RCC 7860 (cell line): ENCODE measurements at places on chromosomes 1 and 21.

DNA sequence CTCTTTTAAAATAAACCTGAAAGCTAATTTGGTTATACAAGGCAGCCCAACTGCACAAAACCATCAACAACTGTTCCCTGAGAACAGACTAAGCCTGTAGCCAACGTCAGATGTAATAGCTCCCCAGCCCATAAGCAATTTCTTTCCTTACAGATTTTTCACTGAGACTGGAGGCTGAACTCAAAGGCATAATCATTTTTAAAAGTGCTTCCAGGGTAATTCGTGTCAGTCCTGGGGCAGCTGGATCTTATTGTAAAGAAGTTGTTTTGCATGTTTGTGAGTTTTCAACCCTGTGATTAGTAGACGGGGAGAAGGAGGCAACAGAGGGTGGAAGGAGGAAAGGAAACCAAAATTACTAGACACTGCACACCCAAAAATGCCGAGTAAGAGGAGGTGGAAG is 3.2 kb downstream of the DPT start:
- no peak for DNase-seq

- DNase-seq, result no peak
Measured at GRCh38 chr1:55204997-55205396, 10.2 kb downstream of the USP24 start.

DNA sequence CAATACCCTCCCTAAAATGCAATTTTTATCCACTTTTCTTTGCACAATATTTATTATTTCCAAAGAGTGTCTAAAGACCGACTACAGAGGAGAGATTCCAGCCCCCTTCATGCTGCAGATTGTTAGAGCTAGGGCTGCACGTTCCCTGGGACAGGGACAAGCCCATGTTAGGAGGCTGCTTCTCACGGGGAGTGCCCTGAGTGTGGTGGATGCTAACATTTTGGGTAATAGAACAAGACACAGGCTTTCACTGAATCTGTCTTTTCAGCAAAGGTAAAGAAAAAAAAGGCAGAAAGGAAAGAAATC is 125.4 kb downstream of the RIPK4 start:
- no peak for DNase-seq

GRCh38 chr1:64598100-64598571 is 128.2 kb downstream of the CACHD1 start:
- DNase-seq, result peak; percentile 84

- DNase-seq, result peak; percentile 33
Measured at GRCh38 chr1:114114185-114115094, 39.2 kb downstream of the SYT6 start.

GRCh38 chr1:41338820-41339219 is 22.4 kb upstream of the FOXO6 start:
- no peak for DNase-seq

DNA sequence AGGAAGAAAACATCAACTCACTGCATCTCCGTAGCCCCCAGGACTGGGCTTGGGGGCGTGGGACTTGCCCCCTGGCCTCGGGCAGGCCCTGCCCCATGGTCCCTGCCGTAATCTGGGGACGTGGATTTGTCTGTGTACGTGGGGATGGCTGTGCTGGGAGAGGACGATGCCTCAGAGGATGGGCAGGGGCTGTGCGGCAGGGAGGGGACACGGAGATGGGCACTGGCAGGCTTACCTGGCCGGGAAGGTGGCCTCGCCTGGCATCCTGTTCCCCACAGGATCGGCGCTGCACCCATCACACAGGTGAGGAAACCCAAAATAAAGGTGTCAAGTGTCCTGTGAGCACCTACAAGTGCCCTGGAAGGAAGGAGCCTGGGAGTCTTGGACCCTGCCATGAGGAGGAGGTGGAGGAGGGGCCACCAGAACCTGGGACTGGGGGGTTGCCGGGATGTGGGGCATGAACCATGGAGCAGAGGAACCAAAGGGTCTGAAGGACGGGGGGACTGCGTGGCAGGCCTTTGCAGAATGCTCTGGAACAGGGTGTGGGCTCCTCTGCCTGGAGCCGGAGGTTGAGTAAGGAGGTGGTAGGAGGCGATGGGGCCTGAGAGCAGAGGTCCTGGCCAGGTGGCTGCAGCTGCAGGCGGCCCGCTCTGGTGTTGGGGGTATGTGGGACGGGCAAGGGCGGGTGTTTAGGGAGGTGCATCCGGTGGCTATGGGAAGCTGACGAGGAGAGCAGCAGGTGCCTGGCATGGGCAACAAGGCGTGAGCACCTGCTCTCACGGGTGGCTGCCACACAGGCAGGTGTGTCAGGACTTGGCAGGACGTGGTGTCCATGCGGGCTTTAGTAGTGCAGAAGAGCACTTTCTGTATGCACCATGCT is 27.8 kb upstream of the LRRC3 start:
- DNase-seq, result no peak

GRCh38 chr1:185559684-185560331 is 174.4 kb upstream of the HMCN1 start:
- no peak for DNase-seq

- DNase-seq, result no peak
Measured at GRCh38 chr21:32807717-32808380, 36.3 kb upstream of the PAXBP1 start.

- no peak for DNase-seq
Measured at GRCh38 chr1:31703431-31704270, at the start of gene COL16A1. Gene COL16A1, minus strand, starts transcription at chr1:31704017. Its CDS starts 1,824 bp downstream, at chr1:31702193.

DNA sequence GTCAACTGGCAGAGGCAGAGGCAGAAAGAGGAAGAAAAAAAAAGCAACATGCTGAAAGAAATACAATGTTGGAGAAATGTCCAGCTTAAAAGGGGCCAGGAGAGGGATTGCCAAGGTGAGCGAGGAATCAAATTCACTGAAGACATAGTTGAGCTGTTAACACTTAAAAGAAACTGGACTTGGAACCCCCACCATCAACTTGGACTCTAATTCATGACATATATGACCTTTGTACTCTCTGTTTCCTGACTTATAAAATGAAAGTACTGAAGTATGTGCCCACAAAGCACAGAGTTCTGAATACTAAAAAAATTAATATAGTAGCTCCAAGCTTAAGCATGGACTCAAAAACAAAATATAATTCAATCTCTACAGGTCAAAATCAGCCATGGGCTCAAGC is 16.1 kb downstream of the PRR9 start:
- DNase-seq, result no peak

GRCh38 chr1:108811611-108812010 is 45.3 kb downstream of the AKNAD1 start:
- no peak for DNase-seq

DNA sequence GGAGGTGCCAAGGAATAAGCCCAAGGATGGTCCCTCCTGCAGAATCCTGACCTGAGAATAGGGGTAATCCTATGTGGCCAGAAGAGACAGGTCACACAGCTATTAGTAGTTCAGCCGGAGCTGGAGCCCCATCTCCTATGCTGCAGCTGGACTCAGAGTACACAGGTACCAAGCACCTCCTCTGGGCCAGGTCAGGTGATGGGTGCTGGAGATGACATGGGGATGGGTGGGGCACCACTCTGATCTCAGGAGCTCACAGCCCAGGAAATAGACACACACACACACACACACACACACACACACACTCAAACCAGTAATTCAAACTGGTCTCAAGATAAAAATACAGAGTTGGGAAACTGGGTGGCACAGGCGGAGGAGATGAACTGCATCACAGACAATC is 54.2 kb upstream of the SSBP3 start:
- no peak for DNase-seq
